Stimulated activated CD4-positive, alpha-beta T cell treated with anti-CD3 and anti-CD28 coated beads, Interleukin-12 subunit alpha, Interleukin-12 subunit beta, amount 100 ng/mL, for 48 hours (primary cell): ENCODE measurements at places on chromosomes 16 and 17.
A peak's percentile ranks its signal among the peaks of the same experiment; 100 is the strongest.

DNA sequence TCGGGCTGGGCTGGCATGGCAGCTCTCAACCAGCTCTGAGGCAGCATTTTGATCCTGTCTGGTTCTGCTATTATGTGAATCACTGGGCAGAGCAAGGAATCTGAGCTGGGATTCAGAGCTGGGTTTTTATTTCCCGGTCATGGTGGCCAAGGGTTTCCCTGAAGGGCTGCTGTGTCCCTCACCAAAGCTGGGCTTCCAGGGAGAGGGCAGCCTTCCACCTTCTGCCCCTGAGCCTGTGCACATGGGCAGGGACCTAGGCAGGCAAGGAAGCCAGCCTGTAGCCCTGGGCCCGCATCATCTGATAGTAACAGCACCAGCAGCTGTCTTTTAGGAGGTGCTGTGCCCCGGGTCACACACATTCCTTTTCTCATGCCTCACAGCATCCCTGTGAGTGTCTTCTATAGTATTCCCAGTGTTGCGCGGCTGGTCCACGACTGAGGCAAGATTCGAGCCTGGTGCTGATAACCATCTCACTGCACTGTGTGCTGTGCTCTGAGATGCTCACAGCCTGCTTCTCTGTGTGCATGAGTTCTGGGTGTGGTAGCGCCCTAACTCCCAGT, 85.3 kb upstream of the PLCG2 start:
- DNase-seq, result no peak

DNA sequence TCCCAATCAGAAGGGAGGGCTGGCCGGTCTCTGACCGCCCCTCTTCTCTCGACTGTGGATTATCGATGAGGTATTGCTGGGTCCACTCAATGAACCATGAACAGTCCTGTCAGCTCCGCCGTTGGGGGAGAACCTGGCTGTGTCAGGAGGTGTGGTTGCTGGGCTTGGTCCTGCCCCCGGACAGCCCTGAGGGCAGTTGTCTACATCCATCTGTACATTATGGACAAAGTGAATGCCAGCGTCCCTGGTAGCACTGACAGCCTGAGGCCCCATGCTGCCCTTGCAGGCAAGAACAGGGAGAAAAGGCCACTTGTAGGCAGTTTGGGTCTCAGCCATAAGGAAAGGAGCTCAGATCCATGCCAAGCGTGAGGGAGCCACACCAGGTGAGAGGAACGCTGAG, 38.9 kb downstream of the ST3GAL2 start:
- no peak for DNase-seq

DNA sequence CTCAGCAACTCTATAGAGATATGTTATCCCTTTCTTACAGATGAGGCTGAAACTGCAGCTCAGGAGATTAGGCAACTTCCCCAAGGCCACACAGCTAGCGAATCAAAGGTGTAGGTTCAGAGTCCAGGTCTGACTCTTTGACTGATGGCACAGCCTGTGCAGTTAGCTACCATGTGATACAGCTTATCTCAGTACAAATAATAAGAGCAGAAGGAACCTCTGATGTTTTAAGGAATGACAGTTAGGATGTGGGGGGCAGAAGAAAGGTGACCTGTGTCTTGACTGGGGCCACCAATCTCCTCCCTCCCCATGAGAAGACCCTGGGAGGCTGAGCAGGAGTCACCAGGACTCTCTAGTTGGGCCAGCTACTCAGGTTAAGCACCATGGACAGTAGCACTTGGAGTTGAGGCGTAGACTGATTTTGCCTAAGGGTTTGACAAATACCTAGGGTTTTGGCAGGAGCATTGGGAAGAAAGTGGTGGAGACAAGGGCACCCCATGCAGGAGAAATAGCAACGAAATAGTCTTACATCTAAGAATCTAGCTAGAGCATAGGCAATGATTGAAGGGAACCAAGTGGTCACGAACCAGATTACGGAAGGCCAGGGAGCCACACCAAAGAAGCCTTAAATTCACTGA, 22.8 kb upstream of the ACSM2B start:
- no peak for DNase-seq

DNA sequence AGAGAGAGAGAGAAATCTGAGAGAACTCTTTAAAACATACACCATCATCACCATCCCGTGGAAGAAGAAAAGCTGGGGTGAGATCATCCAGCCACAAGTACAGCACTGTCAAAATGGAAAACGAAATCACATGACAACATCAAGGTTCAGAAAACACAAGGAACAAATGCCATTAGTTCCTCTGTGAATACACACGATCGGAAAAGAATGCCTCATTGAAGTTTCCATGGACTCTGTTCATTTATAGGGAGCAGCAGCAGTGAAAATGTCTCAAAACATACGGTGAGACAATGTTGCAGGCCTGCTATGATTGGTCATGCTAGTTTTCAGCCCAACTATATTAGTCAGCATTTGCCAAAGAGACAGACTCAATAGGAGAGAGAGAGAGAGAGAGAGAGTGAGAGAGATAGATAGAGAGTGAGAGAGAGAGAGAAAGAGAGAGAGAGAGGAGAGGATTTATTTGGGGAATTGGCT, 4.4 kb downstream of the CFAP97D1 start:
- no peak for DNase-seq

GRCh38 chr17:8060274-8060673, 21.4 kb downstream of the ALOX15B start:
- peak; percentile 27 for DNase-seq

DNA sequence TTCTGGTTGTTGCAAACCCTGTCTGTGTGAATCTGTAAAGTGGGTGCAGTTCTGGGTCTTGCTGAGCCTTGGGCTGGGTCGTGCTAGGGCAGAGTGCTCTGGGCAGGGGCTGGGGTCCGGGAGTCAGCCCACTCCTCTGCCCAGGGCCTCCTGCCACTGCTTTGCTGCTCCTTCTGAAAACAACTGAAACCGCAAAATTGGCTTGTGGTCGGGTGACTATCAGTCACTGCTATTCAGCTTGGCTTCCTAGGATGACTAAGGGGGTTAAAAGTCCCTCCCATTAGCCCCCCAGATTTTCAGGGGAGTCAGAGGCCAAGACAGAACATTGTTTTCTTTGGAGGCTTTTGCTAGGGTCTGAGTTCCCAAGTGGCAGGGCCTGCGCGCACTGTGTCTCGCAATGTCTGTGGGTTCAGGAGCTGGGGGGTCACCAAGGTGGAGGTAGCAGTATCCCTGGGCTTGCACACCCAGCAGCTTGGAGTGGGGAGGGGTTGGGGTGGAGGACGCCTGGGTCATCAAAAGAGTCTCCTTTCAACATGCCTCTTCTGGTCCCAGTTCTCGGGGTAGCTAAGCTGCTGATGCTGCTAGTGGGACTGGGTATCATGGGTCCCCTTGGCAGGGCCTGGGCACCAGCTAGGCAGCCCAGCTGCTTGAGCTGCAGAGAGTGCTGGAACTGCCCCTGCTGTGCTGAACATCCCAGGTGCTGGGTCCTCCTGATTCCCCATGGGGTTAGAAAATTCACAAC, 13.5 kb upstream of the TBX21 start:
- peak; percentile 76 for DNase-seq

DNA sequence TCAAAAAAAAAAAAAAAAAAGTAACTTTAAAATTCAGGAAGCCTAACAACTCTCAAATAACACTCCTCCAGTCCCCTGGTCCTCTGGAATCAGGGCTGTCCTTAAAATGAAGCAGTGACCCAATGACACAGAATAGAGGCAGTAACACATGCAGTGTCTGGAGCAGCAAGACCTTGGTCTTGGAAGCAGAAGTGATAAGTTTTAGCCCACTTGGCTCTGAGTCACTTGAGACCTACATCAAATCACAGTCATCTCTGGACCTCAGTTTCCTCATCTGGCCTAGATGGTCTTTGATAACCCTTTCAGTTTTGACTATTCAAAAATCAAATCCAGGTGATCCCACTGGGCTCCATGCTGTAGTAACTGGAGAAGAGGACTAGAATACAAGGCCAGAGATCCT, 39.0 kb downstream of the LYRM1 start:
- no peak for DNase-seq

DNA sequence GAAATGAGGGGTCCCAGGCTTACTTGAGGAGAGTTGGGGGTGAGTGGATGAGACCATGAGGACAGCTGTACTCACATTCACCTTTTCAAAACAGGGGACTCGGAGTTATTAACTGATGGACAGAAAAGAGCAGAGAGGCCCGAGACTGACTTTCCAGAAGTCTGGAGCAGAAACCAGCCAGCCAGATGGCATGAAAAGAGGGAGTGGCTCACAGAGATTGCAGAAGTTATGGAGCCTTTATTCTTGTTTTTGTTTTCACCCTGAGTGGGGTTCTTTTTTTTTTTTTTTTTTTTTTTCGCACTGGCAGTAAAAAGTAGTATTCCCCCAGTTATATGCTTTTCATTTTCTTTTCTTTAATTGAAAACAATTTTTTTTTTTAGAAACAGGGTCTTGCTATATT, 18.9 kb downstream of the TVP23A start:
- DNase-seq, result no peak

DNA sequence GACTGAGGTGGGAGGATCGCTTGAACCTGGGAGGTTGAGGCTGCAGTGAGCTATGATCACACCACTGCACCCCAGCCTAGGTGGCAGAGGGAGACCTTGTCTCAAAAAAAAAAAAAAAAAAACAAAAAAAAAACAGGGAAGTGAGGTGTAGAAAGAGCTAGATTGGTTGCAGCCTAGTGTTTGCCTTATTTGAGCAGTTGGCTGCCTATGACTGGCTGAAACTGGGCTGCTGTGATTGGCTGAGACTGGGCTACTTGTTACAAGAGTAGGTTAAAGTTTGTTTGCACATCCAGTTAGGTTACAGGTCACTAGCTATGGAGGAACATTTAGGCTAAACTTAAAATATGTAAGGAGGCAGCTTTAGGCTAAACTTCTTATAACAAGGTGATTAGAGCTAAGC, 5.7 kb downstream of the DHRS7B start:
- DNase-seq, result no peak

GRCh38 chr17:44191941-44192496, 5.2 kb downstream of the TMUB2 start:
- DNase-seq, result no peak

DNA sequence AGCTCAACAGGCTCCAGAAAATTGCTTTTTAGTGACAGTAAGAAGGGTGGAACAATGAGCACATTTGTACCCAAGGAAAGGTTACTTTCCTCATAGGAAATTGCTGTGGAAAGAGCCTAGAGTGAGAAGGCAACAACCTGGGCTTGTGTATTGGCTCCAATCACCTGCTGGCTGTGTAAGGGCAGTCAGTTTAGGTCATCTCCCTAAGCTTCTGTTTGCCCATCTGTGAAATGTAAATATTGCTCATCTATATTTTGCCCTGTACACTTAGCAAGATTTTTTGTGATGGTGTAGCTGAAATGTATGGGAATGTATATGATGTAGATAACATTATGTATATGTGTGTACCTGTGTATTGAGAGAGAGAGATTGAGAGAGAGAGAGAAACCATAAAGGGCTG, 225.2 kb upstream of the MPHOSPH6 start:
- DNase-seq, result no peak
